ENCODE measurements at places on chromosomes 6 and 20. TPM values are rescaled to one million over a fixed set of nuclear protein-coding genes. Genes with fewer than 3 reads are reported as not detected.

The TMEM217 gene
- total RNA-seq: 0.84 TPM

The CTAGE9 gene
- not detected for total RNA-seq

The VGLL2 gene
- not detected for total RNA-seq

The GHRH gene
- total RNA-seq: not detected

The NXT1 gene
- total RNA-seq: 21.4 TPM

The RSPH3 gene
- total RNA-seq: 13.4 TPM

The MEP1A gene
- not detected for total RNA-seq

The TRIM27 gene
- 22.0 TPM for total RNA-seq

The TUBB2A gene
- total RNA-seq: 70.3 TPM

The WFDC5 gene
- 4.3 TPM for total RNA-seq

The RIPOR3 gene
- total RNA-seq: 1.2 TPM

The OR2B6 gene
- not detected for total RNA-seq

The TTK gene
- total RNA-seq: 11.0 TPM

The PPP1R14C gene
- 36.0 TPM for total RNA-seq

The BPIFB1 gene
- total RNA-seq: 8.3 TPM

The XKR7 gene
- total RNA-seq: not detected

The SLC22A3 gene
- total RNA-seq: 8.0 TPM

The COQ3 gene
- 9.2 TPM for total RNA-seq

The TMEM151B gene
- total RNA-seq: not detected

The PRPH2 gene
- total RNA-seq: 0.08 TPM

The PHACTR3 gene
- not detected for total RNA-seq

The MEI4 gene
- not detected for total RNA-seq

The TRIM40 gene
- not detected for total RNA-seq

The RAET1L gene
- total RNA-seq: 30.4 TPM

The NRSN1 gene
- total RNA-seq: not detected

Measured in esophagus mucosa (tissue), 1 donor.